ENCODE measurements at places on chromosomes 16 and 17. TPM values are rescaled to one million over a fixed set of nuclear protein-coding genes. Genes with fewer than 3 reads are reported as not detected.
A peak's percentile ranks its signal among the peaks of the same experiment; 100 is the strongest.

- no peak for DNase-seq
These were observed 11.2 kb downstream of the PRAC1 start for GRCh38 chr17:48711128-48711527.

GRCh38 chr17:59330053-59330942, 1.2 kb upstream of the YPEL2 start:
- no peak for DNase-seq

GRCh38 chr16:23385441-23385840, 67.5 kb downstream of the COG7 start:
- DNase-seq, result no peak

C16orf46 gene
- total RNA-seq, result 2.0 TPM

DNA sequence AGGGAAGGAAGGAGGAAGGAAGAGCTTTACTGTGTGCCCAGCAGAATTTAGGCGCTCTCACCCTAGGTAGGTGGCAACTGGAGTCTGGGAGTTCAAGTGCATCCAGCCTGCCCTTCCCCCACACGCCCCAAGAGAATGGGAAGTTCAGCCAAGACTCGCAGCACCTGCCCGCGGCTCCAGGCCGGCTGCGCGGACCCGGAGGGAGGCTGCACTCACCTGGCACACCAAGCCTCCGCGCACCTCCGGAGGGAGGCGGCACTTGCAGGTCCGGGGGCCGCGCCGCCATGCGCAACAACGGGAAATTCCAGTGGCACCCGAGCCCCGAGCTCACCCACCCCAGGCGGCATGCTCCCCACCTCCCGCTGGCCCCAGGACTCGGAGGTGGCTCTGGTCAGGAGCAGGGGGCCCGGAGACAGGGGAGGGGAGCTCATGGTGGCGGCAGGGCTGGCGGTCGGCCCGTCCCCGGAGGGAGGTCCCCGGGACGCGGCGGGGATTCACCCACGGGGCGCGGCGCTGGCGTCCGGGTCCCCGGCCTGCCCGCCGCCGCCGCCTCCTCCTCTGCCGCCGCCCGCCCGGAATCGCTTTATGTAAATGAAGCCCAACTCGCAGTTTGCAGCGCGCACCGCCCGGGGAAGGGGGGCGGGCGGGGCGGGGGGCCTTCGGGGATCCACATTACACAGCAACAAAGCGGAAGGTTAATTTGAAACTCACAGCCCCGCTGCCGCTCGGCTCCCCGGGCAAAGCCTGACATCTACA, at the start of gene ZFHX3:
Gene ZFHX3 (minus strand): TSS at position 593 of the 756 bp plus-strand sequence. CDS start 87,983 bp downstream, outside the sequence.
- DNase-seq, result peak; percentile 42

- DNase-seq, result no peak
These were observed 257.9 kb downstream of the SOX9 start for GRCh38 chr17:72378414-72379390.

GRCh38 chr16:15954814-15955151, 5.4 kb downstream of the ABCC1 start:
- DNase-seq, result no peak

DNA sequence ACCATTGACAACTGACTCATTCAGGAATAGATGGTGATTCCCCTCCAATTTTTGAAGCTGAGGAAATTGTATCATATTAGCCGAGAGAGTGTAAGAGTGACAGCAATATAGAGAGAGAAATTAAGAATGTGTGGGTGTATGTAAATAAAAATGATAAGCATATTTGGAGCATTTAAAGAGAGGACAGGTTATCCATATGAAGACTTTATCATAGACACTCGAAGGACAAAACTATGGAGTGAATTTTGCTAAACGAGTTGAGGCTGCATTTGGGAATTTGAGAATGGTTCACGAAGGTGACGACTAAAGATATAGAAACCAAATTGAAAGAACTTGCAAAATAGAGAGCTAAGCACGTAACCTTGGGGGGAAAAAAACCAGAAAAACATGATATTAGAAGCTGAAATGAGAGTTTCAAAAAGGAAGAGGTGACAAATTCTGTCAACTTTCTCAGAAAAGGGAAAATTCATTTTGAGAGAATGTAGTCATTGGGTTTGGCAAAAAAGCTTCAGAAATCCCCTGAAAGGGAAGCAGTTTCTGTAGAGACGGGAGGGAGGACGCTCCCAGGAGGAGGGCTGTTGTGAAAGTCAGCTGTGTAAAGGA, 129.7 kb downstream of the KCNJ2 start:
- DNase-seq, result no peak

DNA sequence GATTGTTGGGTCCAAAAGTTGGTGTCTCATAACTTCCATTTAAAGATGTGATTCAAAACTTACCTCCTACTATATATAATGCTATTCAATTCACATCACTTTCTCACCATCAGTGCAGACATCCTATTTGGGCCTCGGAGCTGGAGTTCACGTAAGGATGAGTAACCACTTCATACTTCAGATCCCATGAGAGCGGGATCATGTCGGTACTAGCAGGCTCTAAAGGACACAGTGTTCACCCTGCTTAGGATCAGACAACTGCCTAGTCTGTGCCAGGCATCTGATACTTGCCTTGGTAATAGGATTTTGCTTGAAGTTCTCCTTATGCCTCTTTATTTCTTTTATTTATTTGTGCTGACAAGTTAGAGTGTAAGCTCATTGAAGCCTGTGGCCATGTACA, 39.5 kb downstream of the RBFOX1 start:
- no peak for DNase-seq

- DNase-seq, result no peak
These were observed 228.5 kb downstream of the CCDC182 start for GRCh38 chr17:57516290-57517230.

DNA sequence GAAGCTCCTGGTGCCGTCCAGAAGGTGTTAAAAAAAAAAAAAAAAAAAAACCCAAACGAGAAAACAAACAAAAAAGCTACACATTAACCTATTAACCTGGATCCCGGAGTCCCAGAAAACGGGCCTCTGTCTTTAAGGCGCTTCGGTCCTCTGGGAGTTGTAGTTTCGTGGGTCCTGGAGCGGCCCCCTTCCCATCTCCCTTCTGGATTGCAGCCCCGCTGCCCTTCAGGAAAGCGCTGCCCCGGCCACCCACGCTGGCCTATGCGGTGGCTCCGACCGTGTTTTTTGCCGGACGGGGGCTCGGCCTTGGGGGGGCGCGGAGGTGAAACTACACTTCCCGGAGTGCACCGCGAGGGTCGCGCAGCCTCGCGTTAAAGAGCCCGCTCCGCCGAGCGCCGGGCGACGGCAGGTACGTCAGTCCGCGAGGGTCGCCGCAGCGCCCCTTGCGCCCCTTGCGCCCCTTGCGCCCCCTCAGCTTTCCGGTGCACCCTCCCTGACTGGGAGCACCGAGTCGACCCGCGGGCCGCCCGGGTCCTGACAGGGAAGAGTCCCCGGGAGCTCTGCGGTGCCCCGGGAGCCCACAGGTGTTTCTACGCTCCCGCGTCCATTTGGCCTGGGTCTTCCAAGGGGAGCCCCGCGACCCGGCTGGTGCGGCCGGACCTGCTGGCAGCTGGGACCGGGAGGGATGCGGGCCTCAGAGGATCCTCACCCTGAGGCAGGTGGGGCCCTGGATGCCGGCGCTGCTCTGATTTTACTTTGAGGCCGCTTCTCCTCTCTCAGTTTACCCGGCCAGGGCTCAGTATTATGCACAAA, at the start of gene FCSK:
Gene FCSK (plus strand): TSS at position 374 of the 813 bp plus-strand sequence. CDS start 8,596 bp downstream, outside the sequence.
- peak; percentile 54 for DNase-seq

UBE2Z gene
- total RNA-seq, result 112 TPM

DNA sequence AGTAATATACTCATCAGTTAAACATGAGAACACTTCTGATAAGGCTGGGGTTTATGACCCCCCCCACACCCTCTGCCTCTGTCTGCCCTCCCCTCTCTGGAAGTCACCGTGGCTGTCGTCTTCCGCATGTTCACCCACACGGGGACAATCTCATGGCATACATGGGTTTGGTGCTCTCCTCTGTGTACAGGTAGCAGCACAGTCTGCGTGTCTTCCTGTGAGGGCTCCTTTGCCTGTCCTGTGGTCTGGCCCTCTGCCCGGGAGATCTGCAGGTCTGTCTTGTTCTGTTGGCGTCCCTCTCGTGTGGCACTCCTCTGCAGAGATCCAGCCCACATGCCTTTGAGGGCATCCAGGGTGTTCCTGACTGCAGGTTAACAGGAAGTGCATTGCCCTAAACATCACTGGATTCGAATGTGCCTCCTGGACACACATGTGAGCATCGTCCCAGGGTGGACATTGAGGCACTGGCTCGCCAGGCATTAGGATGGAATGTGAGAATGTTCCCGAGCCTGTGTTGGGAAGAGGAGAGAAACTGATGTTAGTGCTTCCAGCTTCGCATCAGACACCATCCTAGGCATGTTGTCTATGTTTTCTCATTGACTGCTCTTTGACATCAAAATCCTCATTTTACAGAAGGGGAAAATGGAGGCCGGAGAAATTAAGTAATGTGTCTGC, 54.5 kb downstream of the NKD1 start:
- peak; percentile 26 for DNase-seq

- DNase-seq, result no peak
These were observed 20.8 kb upstream of the ZNF423 start for GRCh38 chr16:49876716-49877129.

DNA sequence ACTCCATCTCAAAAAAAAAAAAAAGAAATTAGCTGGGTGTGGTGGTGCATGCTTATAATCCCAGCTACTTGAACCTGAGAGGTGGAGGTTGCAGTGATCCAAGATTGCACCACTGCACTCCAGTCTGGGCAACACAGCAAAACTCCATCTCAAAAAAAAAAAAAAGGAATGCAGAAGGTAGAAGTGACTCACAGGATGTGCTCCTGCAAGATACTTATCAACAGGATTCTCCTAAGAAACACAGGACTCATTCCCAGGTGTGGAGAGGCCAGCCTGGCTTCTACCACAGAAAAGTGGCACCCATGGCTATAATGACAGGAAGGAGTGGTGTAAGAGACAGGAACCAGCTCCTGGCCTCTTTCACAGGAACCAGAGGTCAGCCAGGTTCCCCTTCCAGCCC, 13.8 kb downstream of the ELMO3 start:
- peak; percentile 55 for DNase-seq

GRCh38 chr17:71482625-71483024, 638.2 kb upstream of the SOX9 start:
- DNase-seq, result no peak

- peak; percentile 68 for DNase-seq
These were observed 84.1 kb downstream of the TBC1D16 start for GRCh38 chr17:79951361-79952264.

DNA sequence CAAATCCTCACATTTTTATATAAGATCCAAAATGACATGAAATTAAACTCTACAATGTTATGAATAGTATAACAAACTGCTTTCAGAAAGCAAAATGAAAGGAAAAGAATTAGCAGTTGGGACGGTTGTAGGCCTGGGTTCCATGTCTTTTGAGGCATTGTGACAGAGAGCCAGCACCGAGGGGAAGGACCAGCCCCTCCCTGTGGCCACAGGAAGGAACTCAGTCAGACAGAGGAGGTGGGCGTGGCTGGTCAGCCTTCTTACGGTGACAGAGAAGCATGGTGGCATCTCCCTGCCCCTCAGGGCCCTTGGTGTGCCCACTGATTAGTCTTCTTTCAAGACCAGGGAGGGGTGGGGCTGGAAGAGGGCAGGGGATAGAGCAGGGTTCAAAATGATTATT, 5.7 kb downstream of the ZNF319 start:
- peak; percentile 66 for DNase-seq

NPTX1 gene
- 0.53 TPM for total RNA-seq

SOCS1 gene
- total RNA-seq, result not detected

CYBC1 gene
- total RNA-seq, result 56.7 TPM

WNT9B gene
- total RNA-seq, result not detected

GRCh38 chr17:59761385-59762048, 54.1 kb downstream of the VMP1 start:
- peak; percentile 69 for DNase-seq

DNA sequence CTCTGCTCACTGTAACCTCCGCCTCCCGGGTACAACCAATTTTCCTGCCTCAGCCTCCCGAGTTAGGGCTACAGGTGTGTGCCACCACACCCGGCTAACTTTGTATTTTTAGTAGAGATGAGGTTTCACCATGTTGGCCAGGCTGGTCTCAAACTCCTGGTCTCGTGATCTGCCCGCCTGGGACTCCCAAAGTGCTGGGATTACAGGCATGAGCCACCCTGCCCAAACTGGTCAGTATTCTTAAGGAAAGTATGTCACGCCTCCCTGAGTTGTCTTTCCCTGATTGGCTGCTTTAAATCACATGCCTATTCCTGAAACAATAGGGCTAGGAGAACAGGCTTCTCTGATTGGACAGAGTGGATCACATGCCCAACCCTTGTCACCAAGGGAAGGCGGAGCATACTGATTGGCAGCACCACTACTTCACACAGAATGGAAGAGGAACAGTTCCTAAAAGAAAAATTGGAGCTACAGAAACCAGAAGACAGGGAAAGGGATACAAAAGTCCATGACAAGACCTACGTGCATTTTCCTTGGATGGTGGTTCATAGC, 17.6 kb upstream of the CYB5B start:
- peak; percentile 91 for DNase-seq

LITAFD gene
- not detected for total RNA-seq

GRCh38 chr17:82048571-82048971, 3.0 kb downstream of the RFNG start:
- DNase-seq, result no peak
